Cardiac fibroblast (primary cell): ENCODE measurements at places on chromosomes 3 and 15.
A peak's percentile ranks its signal among the peaks of the same experiment; 100 is the strongest.

DNA sequence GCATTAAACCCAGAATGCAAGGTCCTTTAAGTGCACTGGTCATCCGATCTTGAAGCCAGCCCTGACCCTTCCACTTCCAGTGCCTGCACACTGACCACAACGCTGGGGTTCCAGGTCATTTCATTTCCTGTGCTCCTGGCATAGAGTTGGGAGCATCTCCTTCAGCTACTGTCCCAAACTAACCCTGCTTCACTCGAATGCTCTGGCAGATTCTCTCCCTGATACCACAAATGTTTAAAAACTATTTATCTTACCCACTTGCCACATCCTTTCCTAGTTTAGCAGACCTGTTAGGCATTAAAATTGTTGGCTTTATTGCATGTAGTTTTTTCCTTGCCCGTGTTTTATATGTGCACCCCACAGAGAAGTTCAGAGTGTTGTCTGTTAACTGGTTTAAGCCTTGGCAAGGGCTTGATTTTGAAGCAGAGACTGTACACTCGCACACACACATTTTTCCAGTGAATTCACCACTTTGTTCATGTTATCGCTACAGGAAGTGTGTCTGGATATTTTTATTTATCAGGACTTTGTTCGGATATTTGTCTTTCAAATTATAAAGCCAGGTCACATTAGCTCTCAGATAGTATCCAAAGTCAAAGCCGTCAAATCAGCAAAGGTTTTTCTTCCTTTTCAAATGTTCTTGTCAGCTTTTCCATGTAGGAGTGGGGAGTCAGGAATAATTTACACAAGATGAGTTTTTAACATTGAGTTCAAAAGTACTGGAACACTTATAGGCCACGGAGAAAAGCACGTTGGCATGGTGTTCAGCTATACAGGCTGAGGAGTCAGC, 77.3 kb downstream of the ABI3BP start:
- DNase-seq = peak; percentile 40

DNA sequence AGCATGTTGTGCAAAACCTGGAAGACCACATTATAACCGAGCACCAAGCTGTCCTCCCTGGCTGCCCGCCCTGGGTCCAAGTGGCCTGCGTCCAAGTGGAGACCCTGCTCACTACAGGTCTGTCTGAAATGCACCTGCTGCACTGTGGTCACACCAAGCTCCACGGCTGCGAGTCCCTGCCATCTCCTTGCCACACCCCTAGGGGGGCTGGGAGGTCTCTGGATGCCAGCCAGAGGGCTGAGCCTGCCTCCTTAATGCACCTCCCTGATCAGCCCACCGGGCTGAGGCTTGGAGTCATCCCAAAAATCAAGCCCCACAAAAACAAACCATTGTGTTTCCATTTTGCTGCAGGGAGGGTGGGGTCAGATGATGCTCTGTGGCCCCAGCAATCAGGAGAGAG, 187.1 kb downstream of the MEGF11 start:
- no peak for DNase-seq

DNA sequence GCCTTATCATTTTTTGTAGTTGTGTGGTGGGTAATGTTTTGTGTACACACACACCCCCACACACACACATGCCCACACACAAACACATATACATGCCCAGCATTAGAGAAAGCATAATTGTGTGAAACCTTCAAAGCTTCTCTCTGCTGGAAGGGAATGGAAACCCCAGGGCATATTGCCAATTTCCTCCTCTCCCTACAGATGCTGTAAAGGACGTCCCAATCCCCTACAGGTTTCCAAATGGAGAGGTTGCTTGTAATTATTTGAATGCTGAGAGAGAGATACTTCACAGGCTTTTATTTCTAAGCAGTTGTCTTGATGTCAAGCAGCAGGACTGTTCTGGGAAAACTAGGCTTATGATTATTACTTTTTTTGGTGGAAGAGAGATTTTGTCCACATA, 23.0 kb upstream of the CCK start:
- no peak for DNase-seq

- DNase-seq = peak; percentile 66
Observed at GRCh38 chr3:162729686-162730085, 1233.1 kb downstream of the OTOL1 start.

- DNase-seq = no peak
Observed at GRCh38 chr3:97950360-97950759, 21.9 kb downstream of the RIOX2 start.

GRCh38 chr15:90101130-90101968, 919 bp downstream of the IDH2 start:
- DNase-seq = peak; percentile 25

- no peak for DNase-seq
Observed at GRCh38 chr3:128616516-128617269, 33.9 kb downstream of the RPN1 start.

GRCh38 chr15:66729331-66729951, 27.4 kb downstream of the SMAD6 start:
- no peak for DNase-seq

- peak; percentile 35 for DNase-seq
Observed at GRCh38 chr3:169945313-169945712, 21.3 kb upstream of the SEC62 start.

GRCh38 chr3:26515351-26515750, 107.2 kb upstream of the LRRC3B start:
- no peak for DNase-seq

- no peak for DNase-seq
Observed at GRCh38 chr3:122443090-122443489, 27.2 kb upstream of the WDR5B start.

DNA sequence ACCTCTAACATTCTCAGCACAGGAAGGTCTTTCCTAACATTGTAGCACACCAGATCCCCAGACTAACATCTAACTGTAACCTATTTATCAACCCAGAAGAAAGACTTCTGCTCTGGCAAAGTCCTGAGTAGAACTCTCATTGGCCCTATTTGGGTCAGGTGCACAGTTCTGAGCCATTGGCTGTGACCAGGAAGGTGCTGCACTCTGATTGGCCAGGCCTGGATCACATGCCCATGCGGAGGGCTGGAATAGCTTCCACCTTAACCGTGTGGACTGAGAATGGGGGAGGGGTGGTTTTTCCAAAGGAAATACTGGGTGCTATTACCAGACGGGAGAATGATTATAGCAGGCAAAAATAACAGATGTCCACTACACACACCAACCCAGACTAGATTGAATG, 11.5 kb downstream of the FEZF2 start:
- no peak for DNase-seq

GRCh38 chr3:24915639-24916038, 421.0 kb upstream of the THRB start:
- DNase-seq = no peak

DNA sequence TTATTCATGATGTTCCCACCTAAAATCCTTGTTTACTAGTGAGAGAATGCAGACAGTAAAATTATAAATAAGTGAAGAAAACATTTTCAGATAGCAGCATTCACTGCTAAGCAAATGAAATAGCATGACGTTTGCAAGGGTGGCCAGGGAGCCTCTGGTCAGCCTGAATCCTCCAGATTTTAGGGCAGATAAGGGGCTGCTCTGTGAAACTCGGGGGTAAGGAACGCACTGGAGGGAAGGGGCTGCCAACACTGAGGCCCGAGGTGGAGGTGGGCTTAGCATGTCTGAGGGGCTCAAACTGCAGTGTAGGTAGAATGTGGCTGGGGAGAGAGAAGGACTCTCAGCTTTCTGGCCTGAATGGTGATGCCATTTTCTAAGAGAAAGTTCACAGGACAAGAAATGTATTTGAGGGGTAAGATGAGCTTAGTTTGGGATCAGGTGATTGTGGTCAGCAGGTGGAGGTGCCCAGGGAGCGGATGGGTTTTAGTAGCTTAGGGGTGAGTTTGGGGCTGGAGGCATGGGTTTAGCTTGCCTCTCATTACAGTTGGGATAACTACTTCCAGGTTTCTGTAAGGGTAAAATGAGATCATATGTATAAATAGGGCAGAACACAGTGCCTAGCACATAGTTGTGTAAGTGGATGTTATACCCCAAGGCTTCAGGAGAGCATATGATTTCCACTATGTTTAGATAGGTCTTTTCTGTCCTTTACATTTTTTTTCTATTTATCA, 20.5 kb downstream of the GPR171 start:
- no peak for DNase-seq

DNA sequence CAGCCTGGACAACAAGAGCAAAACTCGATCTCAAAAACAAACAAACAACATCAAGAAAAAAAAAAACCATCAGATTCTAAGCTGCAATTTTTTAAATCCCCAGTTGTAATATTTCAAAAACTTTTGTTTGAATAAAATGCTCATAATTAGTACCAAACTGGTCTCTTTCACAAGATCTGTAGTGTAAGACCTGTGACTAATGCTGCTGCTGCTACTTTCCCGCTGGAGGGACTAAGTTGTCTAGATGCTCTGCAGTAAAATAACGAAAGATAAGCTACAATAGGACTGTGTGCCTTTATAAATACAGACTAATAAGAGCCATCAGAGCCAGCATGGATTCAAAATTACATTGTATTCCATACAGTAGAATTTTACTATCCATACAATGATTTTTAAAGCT, 45.4 kb downstream of the TM4SF4 start:
- DNase-seq = no peak

GRCh38 chr15:64111679-64112050, 15.9 kb downstream of the SNX1 start:
- DNase-seq = no peak

DNA sequence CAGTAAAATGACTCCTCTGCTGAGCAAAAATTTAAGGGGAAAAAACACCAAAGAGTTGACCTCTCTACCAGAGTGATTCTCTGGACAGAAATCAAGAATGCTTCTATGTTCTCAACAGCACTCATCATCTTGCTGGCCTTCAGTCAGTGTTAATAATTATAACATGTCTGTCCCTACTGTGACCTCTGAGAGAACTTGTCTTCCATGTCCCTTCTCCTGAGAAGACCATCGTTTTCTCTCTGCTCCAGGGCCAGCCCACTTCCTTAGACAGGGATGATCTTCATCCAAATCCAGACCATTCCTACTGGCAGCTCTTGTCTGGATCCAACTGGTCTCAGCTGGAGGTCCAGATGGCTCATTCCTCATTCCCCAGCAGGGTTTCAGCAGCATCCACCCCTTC, 139.0 kb upstream of the NECTIN3 start:
- DNase-seq = peak; percentile 25

DNA sequence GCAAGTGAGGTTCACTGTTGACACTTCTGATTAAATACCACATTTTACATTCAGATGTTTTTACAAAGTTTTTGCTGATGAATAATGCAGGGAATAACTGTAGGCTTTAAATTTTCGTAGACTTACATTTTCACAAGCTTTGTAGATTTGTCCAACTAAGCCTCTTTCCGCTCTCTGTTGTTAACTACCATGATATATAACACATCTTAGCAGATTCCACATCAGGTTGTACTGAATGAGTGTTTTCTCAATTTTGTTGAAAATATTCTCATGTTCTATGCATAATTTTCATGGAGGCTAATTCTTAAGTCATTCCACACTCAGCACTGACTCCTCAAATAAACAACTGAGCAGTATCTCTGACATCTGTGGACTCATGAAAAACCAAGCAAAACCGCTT, 168.3 kb downstream of the RSRC1 start:
- DNase-seq = no peak

- DNase-seq = no peak
Observed at GRCh38 chr3:152505926-152506325, 237.2 kb downstream of the MBNL1 start.

DNA sequence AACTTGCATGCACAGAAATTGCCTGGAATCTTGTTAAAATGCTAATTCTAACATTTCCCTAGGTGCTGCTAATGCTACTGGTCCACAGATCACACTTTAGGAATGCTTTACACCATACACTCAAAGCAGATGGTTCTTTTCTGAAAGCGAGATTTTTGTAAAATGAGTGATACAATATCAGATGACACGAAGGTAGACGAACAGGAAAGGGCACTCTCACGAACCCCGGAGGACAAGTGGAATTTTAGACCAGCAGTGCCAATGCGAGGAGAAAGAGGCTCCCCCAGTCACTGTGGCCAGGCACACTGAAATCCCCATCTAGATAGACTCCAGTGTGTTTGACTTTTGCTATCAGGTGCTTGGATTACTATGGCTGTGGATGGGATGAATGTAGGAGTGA, 21.0 kb downstream of the FAIM start:
- DNase-seq = no peak

GRCh38 chr3:156109989-156110388, 10.4 kb upstream of the KCNAB1 start:
- DNase-seq = no peak

- no peak for DNase-seq
Observed at GRCh38 chr15:40927873-40928806, 1.0 kb upstream of the DLL4 start.

DNA sequence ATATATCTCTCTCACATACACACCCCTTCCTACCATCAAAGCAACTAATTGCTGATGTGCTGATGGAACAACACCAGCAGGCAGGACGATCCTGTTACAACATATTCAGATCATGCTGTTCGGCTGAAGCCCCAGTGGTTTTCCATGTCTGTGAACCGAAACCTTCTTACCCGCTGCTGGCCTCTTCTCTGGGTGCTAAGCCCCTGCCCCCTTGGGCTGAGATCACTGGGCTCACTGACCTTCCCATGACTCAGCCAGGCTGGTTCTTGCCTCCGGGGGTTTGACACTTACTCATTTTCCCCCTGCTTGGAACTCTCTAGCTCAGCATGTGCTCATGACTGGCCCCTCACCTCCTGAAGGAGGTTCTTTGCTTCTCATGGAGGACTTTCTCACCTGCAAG, 122.0 kb upstream of the RGMA start:
- DNase-seq = no peak

GRCh38 chr15:74866090-74866489, 7.1 kb downstream of the SCAMP2 start:
- DNase-seq = peak; percentile 49

DNA sequence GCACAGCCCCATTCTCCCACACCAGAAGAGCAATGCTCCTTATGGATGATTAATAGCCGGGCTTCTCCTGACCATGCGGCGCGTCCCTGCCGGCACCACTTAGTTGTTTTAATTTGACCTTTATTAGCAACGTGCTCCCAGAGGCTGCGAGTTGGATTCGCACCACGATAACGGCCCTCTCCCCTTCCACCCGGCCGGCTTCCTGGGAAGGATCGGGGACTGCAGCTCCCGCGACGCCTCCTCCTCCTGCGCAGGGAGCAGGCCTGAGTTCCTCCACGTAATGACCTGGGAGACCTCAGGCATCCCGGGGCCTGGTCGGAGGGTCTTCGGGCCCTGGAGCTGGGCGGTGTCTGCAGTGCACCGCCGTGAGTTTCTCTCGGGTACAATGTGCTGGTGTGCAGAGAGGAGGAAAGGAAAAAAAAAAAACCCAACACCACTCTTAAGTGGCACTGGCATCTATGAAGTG, 243.3 kb upstream of the TOPAZ1 start:
- DNase-seq = no peak

- DNase-seq = no peak
Observed at GRCh38 chr15:54131410-54131809, 153.2 kb downstream of the UNC13C start.

GRCh38 chr3:65597226-65597951, 441.3 kb downstream of the MAGI1 start:
- peak; percentile 33 for DNase-seq

- DNase-seq = peak; percentile 72
Observed at GRCh38 chr15:65101411-65101890, 13.5 kb downstream of the UBAP1L start.
